ENCODE measurements at places on chromosomes 3 and 15. TPM values are rescaled to one million over a fixed set of nuclear protein-coding genes. Genes with fewer than 3 reads are reported as not detected.

DNA sequence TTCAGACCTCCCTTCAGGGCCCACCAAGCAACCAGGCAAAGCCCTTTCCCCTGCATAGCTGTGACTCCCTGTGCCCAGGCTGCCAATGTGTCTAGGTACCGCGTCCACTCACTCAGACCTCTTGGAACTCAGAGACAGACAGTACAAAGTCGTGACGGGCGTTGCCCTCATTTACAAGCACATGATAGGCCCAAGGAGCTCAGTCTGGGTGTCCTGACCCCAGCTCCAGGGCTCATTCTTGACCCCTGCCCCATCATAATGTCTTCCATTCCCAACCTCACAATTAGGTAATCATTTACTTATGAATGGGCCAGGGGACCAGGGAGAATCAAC, 56.0 kb downstream of the KLF13 start:
- no peak for DNase-seq

GRCh38 chr3:179882292-179882691, 154.4 kb downstream of the PEX5L start:
- no peak for DNase-seq

DNA sequence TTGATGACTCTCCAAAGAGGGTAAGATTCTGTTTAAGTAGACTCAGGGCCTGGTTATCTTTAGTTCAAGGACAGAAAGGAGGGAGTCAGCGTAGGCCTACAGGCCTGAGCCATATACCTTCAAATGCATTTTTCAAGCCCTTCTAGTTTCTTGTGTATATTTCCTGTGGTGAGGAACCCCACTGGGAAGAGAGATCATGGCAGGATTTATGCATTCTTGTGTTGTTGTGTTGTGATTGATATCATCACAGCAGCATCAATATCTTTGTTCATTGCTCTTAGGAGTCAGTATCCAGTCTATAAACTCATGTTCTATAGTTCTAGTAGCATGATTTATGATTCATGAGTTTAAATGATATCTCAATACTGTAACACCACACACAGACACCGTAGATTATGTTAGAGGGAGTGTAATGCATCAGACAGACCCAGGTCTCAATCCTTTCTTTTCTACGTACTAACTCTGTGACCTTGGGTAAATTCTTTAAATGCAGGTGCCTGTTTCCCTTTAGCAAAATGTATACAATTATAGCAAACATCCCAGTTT, 427.5 kb downstream of the PDCD6IP start:
- DNase-seq, result no peak

DNA sequence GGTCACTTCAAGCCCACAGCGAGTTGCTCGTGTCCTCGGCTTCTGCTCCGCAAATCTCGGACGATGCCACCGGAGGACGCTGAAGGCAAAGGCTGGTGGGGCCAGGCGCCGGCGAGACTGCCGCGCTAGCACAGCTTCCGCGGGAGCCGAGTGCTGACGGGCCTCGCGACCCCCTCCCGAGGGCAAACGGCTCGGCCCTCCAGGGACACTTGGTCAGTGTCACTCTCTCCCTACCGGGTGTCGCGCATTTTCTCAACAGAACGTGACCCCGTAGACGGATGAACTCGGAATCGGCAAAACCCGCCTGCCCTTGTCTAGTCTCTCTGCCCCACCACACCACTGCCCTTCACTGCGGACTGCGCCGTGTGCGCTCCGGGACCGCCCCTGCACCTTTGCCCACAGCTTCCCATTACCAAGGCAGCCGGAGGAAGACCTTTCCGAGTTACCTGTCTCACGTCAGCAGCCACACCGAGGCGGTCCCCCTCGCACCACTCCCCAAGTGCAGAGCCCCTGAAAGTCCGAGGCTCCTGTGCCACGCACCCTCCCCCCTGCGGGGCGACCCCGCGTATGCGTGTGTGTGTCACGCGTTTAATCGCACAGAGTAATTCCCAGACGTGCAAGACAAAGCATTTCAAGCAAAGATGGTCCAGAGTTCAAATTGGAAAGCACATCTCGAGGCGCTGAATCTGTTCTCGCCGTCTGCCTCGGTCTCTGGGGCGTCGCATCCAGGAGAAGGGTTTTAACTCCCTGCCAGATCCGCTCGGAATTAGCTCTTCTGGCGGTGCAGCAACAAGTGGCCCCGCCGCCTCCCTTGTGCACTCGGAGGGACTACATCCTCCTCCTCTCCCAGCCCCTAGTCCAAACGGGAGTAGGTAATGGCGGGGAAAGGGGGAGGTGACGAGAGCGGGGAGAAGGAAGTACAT, 245.0 kb upstream of the TOPAZ1 start:
- DNase-seq, result no peak

GRCh38 chr15:86620641-86621349, 541.1 kb downstream of the AGBL1 start:
- DNase-seq, result no peak

DNA sequence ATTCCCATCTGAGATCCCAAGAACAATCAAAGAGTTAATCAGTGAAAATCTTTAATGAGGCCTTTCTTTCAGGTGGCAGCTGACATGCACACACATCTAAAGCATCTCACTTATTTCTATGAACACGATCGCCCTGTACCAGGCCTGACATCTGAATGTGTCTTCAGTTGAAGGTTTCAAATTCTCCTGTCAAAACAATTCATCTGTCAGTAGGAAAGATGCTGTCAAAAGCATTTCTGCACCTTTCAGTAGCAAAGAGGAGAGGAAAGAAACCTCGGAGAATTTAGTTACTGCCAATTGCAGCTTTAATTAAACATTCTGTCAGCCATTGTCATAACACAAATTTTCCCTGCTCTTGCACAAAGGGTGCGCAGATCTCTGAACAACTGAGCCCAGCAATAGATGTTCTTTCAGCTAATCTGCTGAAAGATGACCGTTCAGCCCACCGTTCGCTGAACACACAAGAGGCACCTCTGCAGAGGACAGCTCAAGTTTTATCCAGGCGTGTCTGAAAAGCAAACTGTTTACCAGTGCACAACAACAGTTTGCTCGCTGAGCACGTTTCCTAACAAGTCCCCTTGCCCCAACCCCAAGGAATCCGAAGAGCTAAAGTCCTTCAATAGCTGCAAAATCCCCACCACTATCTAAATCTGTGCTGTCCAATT, 34.1 kb downstream of the LRIG1 start:
- no peak for DNase-seq

GRCh38 chr3:136604961-136605360, 147.2 kb downstream of the STAG1 start:
- no peak for DNase-seq

The FGD5 gene
- total RNA-seq, result 38.6 TPM

DNA sequence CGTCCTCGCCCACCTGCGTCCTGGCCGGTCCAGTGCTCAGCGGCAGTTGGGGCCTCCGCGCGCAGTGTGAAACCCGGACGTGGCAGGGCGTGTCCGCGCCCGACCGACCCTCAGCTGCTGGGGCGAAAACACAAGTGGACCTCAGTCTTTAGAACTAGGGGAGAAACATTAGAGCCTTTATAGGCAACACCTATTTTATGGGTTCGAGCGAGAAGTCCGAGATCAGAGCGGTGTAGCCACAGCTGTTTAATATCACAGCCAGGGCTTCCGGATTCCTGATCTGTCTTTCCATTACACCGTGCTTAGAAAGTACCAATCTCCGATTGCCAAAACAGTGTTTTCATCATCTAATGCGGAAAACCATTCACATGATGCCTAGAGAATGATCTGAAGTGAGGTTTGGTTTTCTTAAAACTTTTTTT, 506 bp downstream of the RAD51 start:
- no peak for DNase-seq

GRCh38 chr3:70464465-70464864, 152.0 kb upstream of the MDFIC2 start:
- no peak for DNase-seq

DNA sequence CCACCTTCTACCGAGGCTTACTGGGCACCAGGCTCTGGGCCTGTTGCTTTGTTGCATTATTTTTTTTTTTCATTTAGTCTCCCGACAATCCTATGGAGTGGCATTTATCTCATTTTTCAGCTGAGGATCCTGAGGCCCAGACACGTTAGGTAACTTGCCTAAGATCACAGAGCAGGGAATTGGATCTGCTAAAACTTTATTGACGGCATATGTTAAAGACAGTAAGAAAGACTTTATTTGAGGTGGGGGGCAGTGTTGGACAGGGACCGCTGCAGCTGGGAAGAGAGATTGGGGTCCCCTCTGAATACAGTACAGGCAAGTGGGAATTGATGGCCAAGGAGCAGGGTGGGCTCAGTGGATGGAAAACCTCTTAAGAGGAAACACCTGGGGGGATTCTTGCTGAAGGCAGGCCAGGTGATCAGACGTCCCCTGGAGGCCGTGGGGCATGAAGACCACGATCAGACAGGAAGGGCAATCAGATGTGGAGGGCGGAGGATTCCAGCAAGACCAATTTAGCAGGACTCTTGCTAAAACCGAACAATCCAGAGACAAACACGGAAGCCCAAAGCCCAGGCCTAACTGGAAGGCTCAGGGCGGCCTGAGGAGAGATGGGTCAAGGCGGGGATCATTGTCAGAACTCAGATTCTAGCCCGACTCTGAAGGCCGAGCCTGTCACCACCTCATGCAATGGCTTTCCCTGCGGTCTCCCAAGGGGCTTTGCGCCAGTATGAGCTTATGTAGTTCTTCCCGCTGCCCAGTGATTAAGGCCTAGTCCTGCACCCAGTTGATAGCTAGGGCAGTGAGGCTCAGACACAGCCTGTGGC, 53.7 kb downstream of the RGMA start:
- peak; percentile 77 for DNase-seq

- DNase-seq, result peak; percentile 68
Measured at GRCh38 chr15:80595396-80595795, 99.7 kb upstream of the ABHD17C start.

DNA sequence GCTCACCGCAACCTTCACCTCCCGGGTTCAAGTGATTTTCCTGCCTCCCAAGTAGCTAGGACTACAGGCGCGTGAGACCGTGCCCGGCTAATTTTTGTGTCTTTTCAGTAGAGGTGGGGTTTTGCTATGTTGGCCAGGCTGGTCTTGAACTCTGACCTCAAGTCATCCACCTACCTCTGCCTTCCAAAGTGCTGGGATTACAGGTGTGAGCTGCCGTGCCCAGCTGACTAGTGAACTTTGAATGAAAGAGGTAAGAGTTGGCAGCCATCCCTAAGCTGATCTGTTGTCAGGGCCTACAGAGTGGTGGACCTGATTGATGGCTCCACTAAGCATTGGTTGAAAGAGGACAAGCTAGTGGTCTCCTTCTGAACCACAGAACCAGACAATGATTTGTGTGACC, 15.3 kb downstream of the PXK start:
- no peak for DNase-seq

DNA sequence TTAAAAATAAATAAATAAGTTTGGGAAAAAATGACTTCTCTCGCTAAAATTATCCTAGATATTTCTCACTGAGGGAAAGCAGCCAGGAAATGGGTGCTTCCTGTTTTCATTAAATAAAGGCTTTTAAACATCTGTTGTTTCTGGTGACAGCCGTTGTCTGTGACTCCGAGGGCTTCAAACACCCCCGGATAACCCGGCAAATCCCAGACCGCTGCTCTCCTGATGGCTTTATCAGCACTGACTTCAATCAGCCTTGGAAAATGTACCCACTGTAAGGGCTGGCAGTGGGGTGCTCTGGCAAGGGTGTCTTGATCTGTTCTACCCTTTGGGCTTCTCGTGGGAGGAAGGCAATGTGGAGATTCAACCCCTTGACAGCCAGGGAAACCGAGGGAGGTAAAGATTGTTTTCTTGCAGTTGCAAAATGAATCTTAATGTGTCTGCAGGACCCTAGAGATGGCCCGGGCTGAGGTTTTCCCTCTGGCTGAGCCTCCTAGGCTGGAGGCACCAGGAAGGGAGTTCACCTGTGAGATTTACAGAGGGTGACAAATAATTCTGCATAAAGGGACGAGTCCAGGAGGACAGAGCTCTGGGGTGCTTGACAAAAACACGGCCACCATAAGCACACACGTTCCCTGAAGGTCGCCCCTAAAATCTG, 33.6 kb upstream of the SEC13 start:
- no peak for DNase-seq

GRCh38 chr3:32586356-32586755, 15.7 kb upstream of the DYNC1LI1 start:
- DNase-seq, result no peak

- peak; percentile 43 for DNase-seq
Measured at GRCh38 chr15:31268911-31269784, 57.5 kb upstream of the KLF13 start.
